ENCODE measurements at places on chromosomes 1 and 21. TPM values are rescaled to one million over a fixed set of nuclear protein-coding genes. Genes with fewer than 3 reads are reported as not detected.

EPS8L3 gene
- not detected for total RNA-seq

SELENBP1 gene
- not detected for total RNA-seq

CRYAA gene
- not detected for total RNA-seq

CYB5RL gene
- 7.0 TPM for total RNA-seq

NOS1AP gene
- total RNA-seq = 24.7 TPM

MIXL1 gene
- 0.39 TPM for total RNA-seq

OR10Z1 gene
- total RNA-seq = not detected

PKP1 gene
- total RNA-seq = 492 TPM

ARHGAP30 gene
- total RNA-seq = not detected

STUM gene
- 0.54 TPM for total RNA-seq
